Activated naive CD8-positive, alpha-beta T cell treated with anti-CD3 and anti-CD28 coated beads for 36 hours (primary cell): ENCODE measurements at places on chromosomes 12 and 14. TPM values are rescaled to one million over a fixed set of nuclear protein-coding genes. Genes with fewer than 3 reads are reported as not detected.

Gene HCFC2
- total RNA-seq = 8.0 TPM

Gene TAS2R9
- total RNA-seq = not detected

Gene KLHDC2
- 21.5 TPM for total RNA-seq

Gene ESR2
- 0.95 TPM for total RNA-seq

Gene PROX2
- 0.87 TPM for total RNA-seq

Gene SETD1B
- 15.0 TPM for total RNA-seq

Gene KRT2
- not detected for total RNA-seq

Gene NRIP2
- not detected for total RNA-seq

Gene LBHD2
- not detected for total RNA-seq

Gene IAPP
- not detected for total RNA-seq

Gene FGFR1OP2
- 49.8 TPM for total RNA-seq

Gene RHOJ
- total RNA-seq = not detected

Gene CACNA1C
- total RNA-seq = 0.14 TPM

Gene CCNB1IP1
- 73.1 TPM for total RNA-seq

Gene BMP4
- not detected for total RNA-seq

Gene TDRD9
- 0.16 TPM for total RNA-seq

Gene NEUROD4
- total RNA-seq = not detected

Gene MEG3
- total RNA-seq = not detected

Gene GZMB
- 1,284 TPM for total RNA-seq

Gene AICDA
- total RNA-seq = not detected

Gene CATSPERB
- 0.27 TPM for total RNA-seq

Gene NGB
- total RNA-seq = not detected

Gene IL31
- not detected for total RNA-seq

Gene LMNTD1
- not detected for total RNA-seq

Gene GALNT16
- 0.50 TPM for total RNA-seq
